NCI-H774 (cell line): ENCODE measurements at places on chromosomes 2 and 18.

DNA sequence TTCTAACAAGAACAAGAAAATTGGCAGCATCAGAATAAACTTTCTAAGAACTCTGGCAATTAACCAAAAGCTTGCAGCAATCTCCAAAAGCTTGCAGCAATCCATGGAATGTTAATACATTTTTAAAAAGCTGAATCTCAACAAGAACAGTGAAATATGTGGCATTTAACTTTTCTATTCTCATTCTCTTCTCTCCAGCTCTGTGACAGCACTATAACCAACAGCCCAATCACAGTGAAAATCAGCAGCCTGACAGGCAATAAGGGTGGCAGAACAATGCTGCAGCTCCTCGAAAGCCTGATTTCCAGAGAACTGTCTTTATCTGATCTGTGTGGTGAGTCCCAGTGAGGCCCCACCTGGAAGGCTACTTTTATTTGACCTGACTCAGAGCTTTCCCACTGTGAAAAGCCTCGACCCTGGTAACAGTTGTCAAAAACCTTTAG lies 60.0 kb downstream of the TMEM131 start:
- no peak for DNase-seq

- DNase-seq, result no peak
Measured at GRCh38 chr2:2800697-2801096, 469.6 kb upstream of the MYT1L start.

DNA sequence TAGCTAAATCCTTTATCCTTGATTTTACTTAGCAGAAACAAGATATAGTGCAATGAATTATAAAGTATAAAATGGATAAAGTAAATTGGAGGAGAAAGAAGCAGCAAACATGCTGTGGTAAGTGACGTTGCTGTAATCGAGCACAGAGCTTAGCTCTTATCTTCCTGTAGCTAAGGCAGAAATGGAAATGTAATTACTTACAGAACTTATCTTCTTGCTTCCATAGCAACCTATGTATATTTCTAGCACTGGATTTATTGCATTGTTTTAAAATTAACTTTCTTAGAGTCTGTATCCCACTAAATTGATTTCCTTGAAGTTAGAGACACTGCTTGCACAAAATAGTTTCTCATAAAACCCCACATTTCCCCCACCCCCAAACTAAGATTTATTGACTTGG lies 130.6 kb upstream of the MC4R start:
- no peak for DNase-seq

DNA sequence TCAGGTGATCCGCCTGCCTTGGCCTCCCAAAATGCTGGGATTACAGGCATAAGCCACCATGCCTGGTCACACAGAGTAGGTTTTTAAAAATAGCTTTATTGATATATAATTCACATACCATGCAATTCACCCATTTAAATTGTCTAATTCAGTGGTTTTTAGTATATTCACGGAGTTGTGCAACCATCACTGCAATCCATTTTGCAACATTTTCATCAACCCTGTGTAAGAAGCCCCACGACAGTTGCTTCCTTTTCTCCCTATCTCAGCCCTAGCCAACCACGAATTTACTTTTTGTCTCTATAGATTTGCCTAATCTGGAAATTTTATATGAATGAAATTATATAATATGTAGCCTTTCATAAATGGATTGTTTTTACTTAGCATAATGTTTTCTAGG lies 266.4 kb downstream of the NAPG start:
- DNase-seq, result no peak

- DNase-seq, result peak; percentile 28
Measured at GRCh38 chr2:42906557-42907411, 114.4 kb upstream of the HAAO start.

DNA sequence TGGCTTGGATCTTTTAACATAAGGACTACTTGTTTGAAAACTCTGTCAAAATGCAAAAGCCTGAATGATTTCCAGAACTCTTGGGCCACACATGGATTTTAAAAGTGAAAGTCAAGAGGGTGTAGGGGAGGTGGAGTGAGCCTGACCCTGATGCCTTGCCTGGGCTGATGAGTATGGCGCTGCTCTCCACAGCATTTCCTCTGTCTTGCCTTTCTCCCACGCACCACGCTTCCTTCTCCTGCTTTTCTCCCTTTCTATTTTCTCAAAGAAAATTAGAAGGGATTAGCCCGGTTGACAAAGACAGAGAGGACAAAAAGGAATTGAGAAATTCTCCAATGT lies 207.0 kb upstream of the CCDC68 start:
- no peak for DNase-seq

GRCh38 chr2:88481691-88482336 lies 29.3 kb upstream of the FOXI3 start:
- peak; percentile 74 for DNase-seq

- peak; percentile 29 for DNase-seq
Measured at GRCh38 chr2:197168705-197169104, 141.9 kb downstream of the ANKRD44 start.

GRCh38 chr2:13110825-13111224 lies 394.1 kb downstream of the TRIB2 start:
- no peak for DNase-seq

DNA sequence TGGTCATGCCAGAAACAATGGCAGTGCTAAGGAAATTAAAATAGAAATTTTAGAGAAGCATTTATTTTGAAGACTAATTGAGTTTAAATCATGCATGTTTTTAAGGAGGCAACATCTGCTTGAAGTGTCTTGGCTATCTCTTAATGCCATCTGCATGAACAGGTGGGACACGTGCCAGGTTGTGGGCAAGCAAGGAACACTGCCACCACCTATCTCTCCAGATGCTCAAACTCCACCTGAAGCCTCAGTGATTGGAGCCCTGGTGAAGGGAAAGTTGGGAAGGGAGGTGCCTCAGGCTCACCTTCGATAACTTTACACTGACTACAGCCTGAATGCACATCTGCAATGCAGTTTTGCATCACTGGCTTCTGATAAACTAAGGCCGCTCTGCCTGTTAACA lies 91.5 kb downstream of the TPGS2 start:
- DNase-seq, result no peak

- DNase-seq, result no peak
Measured at GRCh38 chr2:170928036-170928823, 823 bp upstream of the GORASP2 start.

DNA sequence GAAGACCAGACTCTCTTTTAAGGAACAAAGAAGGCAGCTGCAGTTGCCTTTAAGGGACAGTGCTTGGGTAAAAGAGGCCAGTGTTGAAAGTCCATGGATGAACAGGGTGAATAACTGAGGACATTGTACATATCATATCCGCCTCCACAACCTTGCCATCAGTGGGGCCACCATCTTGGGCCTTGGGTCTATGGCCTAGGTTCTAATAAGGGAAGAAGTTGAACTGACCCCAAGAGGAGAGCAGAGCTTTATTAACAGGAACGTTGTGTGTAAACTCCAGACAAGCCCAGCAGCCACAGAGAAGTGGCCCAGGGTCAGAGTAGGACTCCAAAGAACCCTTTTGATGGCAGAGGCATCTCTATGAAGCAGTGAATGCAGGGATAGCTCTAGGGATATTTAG lies 332.8 kb downstream of the CYP26B1 start:
- DNase-seq, result no peak

DNA sequence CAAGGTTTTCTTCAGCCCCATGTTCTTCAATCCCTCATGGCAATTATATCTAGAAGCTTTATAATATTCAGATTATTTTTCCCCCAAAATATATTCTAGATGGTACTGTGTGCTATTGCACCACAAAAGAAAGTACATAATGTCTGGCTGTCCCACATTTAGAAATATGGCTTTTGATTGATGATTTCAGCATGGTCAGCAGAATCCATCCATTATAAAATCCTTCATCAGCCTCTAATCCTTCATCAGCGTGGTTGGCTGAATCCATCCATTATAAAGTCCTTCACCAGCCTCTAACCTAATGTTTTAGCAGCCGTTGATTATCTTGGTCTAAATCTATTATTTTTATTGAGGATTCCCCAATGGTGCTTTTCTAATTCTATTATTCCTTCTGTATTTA lies 23.3 kb upstream of the HAAO start:
- DNase-seq, result no peak

GRCh38 chr18:9734189-9734588 lies 26.1 kb downstream of the RAB31 start:
- DNase-seq, result no peak

GRCh38 chr2:232859385-232859916 lies 10.6 kb upstream of the SNORC start:
- DNase-seq, result no peak

- no peak for DNase-seq
Measured at GRCh38 chr18:54440292-54440691, 82.6 kb downstream of the C18orf54 start.

DNA sequence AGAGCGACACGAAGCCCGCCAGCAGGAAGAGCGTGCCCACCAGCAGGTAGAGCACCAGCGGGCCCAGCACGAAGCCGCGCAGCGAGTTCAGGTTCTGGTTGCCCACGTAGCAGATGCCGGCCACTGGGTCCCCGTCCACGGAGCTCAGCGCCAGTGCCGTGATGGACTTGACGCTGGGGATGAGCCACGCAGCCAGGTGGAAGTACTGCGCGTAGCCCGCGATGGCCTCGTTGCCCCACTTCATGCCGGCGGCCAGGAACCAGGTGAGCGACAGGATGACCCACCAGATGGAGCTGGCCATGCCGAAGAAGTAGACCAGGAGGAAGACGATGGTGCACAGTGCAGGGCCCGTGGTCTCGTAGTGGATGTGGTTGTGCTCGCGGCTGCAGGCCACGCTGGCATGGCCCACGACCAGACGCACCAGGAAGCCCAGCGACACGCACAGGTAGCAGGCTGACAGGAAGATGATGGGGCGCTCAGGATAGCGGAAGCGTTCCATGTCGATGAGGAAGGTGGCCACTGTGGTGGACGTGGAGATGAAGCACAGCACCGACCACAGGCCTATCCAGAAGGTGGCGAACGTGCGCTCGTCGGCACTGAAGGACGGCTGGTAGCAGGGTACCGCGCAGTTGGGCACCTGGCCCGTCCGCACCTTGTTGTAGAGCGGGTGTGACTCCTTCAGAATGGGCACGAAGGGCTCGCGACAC lies 2.1 kb downstream of the FZD5 start:
- DNase-seq, result no peak

DNA sequence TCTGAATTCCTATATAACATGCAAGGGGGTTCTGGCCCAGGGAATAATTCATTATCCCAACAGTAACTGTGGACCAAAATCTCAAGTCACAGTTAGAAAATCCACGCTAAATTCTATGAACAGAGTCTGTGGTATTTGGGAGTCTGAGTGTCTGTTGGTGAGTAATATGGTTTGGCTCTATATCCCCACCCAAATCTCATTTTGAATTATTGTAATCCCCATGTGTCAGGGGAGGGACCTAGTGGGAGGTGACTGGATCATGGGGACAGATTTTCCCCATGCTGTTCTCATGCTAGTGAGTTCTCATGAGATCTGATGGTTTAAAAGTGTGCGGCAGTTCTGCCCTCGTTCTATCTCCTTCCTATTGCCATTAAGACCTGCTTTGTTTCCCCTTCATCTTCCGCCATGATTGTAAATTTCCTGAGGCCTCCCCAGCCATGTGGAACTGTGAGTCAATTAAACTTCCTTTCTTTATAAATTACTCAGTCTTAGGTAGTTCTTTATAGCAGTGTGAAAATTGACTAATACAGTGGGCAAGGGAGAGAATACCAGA lies 68.3 kb downstream of the NBAS start:
- no peak for DNase-seq

DNA sequence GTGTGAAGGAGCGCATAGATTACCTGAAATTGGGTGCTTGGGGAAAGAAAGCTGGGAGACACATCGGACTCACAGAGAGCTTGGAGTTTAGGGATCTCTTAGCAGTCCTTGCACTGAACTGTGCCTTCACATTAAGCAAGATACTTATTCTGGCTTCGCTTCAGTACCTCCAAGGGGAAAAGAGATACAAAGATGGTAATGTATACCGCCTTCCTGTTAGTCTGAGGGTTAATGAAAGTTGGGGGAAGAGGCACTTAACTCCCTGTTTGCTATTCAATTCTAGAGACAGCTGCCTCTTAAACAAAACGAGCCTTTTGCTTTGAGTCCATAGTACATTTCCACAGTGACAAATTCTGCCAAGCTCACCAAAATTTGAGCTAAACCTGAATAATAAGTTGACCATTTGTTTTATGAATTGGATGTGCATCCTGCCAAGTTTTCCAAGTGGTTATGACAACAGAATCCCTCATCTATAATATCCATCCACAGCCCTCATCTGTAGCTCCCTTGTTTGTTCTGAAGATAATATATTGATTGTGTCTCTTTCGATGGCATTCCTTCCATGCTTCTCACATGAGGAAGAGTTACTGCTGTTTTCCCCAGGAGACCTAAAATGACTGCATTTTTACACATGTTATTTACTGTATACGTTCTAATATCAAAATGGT lies 287.1 kb upstream of the ATP5MC3 start:
- no peak for DNase-seq

DNA sequence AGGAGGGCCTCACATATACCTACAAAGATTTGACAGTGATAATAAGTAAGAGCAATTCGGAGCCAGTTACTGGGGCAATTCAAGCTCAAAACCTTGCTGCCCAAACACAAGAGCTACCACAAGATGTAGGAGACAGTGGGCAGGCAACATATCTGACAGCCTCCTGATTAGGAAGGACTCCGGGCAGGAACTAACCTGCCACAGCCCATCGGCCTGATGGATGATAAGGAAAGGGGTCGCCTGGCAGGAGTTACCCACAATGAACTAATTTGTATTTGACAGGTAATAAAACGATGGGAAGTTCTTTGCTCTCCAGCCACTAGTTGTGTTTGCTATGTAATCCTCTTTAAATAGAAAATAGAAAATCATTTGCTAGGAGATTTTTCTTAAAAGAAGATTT lies 100.2 kb downstream of the ARHGAP15 start:
- no peak for DNase-seq

DNA sequence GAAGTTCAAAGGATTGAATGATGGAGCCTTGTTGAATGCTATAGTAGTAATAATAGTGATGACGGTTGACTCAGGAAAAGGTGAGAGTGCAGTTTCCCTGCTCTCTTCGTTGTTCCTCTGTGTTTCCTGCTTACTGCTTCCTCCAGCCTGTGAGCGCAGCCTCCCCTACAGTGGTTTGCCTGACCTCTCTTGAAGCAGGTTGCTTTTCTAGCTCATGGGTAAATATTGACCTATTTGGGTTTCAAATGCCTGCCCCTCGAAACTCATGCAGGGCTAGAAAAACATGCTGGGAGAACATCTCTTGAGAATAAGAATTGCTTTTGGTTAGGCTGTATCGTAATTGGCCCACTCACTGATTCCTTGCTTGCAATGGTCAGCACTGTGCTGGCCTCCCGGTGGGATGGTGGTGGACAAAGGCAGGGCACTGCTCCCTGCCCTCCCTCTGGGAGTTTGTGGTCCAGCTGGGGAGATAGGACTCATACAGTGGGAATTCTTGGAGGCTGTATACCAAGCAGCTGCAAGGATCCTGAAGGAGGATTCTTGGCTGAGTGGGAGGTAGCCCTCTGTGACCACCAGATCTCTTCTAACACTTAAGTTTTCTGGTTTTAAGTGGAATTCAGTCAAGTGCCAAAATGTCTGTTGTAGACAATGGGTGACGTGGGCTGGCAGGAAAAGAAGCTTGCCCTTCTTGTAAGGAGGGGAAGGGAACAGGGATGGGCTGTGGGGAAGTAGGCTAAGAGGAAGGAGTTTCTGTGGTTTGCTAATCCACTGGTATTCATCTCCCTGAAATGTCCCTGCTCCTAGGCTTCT lies 5.4 kb upstream of the RNF181 start:
- DNase-seq, result peak; percentile 33

GRCh38 chr2:5234563-5234962 lies 457.6 kb upstream of the SOX11 start:
- no peak for DNase-seq

GRCh38 chr18:45169610-45170009 lies 445.7 kb upstream of the SLC14A2 start:
- DNase-seq, result no peak

- no peak for DNase-seq
Measured at GRCh38 chr2:122753336-122753735, 997.9 kb downstream of the TSN start.
